Activated CD8-positive, alpha-beta memory T cell treated with anti-CD3 and anti-CD28 coated beads for 1 hour (primary cell): ENCODE measurements at places on chromosomes 4 and X.

DNA sequence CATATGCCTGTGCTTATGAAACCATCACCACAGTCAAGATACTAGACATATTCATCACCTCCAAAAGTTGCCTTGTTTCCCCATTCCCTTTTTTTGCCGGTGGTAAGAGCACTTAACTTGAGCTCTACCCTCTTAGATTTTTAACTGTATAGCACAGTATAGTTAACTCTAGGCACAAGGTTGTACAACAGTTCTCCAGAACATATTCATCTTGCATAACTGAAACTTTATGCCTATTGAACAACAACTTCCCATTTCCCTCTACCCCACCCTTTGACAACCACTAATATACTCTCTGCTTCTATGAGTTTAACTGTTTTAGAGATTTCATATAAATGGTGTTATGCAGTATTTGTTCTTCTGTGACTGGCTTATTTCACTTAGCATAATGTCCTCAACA lies 119.3 kb downstream of the ASB9 start:
- no peak for DNase-seq

GRCh38 chr4:23135792-23136645 lies 443.3 kb downstream of the GBA3 start:
- no peak for DNase-seq

DNA sequence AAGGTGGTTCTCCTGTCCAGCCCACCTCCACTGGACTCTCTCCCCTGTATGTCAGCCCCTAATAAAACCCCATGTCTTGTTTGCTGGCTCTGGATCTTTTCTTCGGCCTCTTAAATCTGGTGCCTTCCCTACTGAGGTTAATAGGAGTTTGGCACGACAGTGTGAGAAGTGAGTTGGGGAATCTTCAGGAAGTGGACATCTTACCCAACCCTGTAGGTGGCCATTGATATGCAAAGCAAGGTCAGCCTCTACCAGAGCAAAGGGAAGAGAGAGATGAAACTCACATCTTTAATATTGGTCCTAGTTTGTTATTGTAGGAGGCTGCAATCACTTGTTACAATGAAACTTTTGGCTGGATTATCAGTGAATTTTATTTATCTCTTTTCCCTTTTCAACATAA lies 111.7 kb downstream of the CHRDL1 start:
- DNase-seq = no peak

DNA sequence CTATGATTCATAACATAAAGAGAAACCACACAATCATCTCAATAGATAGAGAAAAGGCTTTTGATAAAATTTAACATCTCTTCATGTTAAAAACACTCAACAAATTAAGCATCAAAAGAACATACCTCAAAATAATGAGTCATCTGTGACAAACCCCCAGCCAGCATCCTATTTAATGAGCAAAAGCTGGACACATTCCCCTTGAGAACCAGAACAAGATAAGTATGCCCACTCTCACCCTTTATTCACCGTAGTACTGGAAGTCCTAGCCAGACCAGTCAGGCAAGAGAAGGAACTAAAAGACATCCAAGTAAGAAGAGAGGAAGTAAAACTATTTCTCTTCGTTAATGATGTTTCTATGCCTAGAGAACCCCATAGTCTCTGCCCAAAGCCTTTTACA lies 507.2 kb downstream of the PABPC4L start:
- DNase-seq = no peak

GRCh38 chr4:40553995-40554394 lies 75.7 kb downstream of the RBM47 start:
- DNase-seq = no peak

- no peak for DNase-seq
These were observed 423.0 kb upstream of the MAGEB2 start for GRCh38 chrX:29792335-29792734.

- no peak for DNase-seq
These were observed 196.0 kb upstream of the PSAPL1 start for GRCh38 chr4:7630568-7631287.
